ENCODE measurements at places on chromosomes 3 and 15.

GRCh38 chr3:197038679-197039462, 9.3 kb upstream of the MELTF start:
- no peak for DNase-seq

DNA sequence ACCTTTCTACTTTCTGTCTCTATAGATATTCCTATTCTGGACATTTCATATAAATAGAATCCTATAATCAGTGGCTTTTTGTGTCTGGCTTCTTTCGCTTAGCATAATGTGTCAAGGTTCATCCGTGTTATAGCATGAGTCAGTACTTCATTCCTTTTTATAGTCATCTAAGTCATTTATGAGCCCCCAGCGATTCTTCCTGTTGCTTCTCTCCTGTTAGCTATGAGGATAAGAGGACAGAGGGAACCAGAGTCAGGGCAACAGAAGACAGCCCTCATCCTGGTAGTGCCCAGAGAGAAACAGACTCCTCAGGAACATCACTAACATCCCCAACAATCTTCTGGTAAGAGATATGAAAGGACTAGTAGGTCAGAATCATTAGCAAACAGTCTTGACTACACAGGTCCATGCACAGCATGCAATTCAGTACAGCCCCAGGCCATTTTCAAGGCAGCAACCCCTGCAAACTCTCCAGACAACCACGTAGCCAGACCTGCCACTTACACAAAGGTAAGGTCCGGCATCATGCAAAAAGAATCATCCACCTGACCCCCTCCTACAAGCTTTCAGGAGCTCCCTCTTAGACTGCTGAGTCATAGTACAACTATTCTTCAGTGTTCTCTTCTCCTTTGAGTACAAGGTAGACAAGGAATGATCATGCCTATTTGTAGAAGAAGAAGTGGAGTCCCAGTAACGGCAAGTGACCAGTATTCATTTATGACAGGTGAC, 91.5 kb downstream of the MYLK start:
- peak; percentile 60 for DNase-seq

GRCh38 chr3:181075098-181075497, 85.6 kb upstream of the DNAJC19 start:
- DNase-seq: no peak

DNA sequence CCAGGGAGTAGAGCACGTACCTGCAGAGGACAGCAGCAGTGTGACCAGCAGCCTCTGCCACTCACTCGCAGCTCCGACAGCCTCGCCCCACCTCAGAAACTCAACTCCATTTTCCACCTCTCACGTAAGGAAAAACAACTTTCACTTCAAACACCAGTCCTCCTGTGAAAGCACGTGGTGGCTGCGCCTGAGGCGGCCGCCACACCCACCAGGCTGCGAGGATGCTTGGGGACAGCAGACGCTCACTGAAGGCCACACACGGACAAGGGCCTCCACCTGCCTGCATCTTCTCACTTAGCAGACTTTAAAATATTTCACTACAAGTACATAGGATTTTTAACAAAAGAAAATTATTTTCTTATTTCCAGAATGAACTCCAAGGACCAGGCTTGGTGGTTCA, 67.9 kb downstream of the CYFIP1 start:
- no peak for DNase-seq

- peak; percentile 33 for DNase-seq
Observed at GRCh38 chr3:194588741-194589140, 44.5 kb downstream of the TMEM44 start.

All from fibroblast of skin of right biceps (primary cell).